Activated T-helper 2 cell treated with anti-CD3 and anti-CD28 coated beads, Interferon-gamma antibody, Interleukin-2, Interleukin-4, amounts not matched to agents 10 μg/mL and 5 μg/mL and 100 μg/mL, durations not matched to agents 14 hours and 24 hours and 36 hours (primary cell): ENCODE measurements at places on chromosomes 1 and 21.

DNA sequence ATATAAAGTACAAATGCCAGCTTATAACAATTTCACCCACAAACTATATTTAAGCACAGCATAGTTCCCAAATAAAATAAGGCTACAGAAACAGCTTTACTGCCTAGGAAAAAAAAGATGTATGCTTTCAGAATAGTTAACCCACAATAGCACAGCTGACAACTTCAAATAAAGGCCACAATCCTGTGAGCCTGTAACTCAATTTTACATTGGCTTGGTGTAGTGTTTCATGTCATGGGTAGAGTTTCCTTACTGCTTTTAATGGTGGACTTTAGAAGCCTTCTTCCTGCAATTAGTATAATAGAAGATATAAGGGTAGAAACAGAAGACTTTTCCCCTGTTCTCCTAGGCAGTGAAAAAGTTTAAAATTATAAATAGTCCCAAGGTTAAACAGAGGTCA, 44.3 kb upstream of the ZC3H11B start:
- DNase-seq: no peak

DNA sequence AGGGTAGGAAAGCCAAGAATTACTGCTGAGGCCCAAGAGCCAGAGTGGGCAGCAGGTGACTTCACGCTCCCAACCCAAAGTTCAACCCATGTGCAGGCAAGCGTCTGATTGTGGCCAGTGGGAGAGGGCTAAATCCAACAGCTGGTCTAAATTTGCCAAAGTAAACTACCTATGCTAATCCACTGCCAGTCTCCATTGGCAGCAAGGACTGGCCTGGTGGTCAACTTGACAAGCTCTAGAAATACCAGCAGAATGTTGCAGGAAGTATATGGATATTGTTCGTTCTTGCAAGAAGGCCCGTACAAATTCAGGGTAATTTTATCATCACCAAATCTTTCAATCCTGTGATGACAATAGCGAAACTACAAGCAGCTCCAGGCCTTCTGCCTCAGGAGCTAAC, 1.5 kb downstream of the TMEM63A start:
- DNase-seq: no peak

GRCh38 chr1:86016076-86016759, 140.4 kb downstream of the COL24A1 start:
- DNase-seq: no peak

DNA sequence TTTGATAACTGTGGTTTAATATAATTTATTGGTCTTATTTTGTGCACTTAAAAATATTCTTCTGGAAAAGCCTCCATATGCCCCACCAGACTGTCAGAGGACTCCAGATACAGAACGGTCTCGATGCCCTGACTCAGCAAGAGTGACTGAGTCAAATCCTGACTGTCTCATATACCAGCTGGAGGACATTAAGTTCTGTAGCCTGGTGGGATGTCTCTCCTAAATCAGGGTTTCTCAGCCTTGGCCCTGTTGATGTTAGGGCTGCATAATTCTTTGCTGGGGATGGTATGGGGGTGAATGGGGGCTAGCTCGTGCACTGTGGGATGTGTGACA, 67.7 kb upstream of the TLR5 start:
- no peak for DNase-seq

DNA sequence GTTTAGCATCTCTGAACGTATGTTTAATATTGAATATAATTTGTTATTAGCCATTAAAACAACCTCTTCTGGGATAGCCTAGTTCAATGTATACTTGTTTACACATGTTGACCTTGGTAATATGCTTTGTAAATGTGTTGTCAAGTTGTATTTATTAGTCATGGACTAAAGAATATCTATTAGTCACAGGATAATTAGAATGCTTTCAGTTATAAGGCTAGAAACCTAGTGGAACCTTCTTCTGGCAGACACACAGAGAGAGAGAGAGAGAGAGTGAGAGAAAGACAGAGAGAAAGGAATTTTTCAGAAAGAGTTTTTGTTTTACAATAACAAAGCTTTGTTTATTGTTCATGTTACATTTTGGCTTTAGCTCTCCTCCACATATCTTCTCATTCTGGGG, 181.1 kb upstream of the APP start:
- no peak for DNase-seq

- peak; percentile 73 for DNase-seq
These were observed at the start of gene DHRS3 for GRCh38 chr1:12617901-12618660. Gene DHRS3 (minus strand): TSS chr1:12618210. CDS start chr1:12617348, 862 bp downstream.

DNA sequence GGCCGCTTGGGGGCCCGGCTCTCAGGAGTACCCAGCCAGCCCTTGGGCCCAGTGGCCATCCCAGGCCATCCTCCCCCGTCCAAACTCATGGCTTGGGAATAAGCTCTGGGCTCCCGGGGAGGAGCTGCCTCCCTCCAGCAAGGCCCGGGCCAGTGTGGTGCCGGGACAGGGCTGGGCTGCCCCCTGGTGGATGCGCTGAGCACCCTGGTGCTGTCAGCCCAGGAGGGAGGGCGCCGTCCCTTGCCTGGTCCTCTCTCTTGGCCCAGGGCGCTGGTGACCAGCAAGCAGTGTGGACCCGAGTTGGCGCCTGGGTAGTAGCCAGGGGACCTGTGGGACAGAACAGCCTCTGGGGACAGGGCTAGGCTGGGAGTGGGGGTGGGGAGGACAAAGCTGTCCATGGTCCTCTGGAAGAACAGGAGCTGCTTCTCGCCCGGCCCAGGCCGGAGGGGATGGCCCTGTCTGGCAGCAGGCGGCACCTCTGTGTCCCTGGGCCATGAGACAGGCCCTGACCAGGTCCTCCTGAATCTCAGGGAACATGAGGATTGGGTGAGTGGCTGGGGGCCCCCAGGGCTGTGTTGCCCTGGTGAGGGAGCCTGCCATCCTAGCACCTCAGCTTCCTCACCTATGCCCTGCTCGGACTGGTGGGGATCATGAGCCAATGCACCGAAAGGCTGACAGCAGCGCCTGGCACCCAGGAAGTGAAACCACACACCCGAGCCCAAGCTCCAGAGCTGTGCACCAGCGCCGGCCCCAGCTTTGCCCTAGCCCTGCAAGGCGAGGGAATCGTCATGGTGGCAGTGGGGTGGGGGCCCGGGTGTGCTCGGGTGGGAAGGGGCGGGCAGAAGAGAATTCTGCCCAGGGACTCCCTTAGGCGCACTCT, 9.4 kb downstream of the MORN1 start:
- DNase-seq: peak; percentile 67

DNA sequence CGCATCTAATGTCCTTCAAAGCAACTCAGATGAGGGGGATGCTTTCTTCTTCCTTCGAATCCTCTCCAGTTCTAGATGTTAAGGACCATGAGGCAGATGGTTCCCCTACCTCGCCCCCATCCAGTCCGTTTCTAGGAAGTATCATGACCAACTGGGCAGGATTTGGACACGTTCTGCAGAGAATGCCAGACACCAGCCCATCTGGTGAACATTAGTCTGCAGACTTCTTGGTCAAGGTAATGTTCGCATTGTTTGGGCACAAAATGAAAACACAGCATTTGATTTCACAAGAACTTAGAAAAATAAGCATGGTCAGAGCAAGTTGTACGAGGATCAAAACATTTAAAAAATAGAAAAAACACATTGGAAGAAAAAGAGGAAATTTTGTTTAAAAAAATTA, 25.4 kb upstream of the ADARB1 start:
- no peak for DNase-seq

- no peak for DNase-seq
These were observed 148.7 kb upstream of the SPAG17 start for GRCh38 chr1:118333601-118334210.

DNA sequence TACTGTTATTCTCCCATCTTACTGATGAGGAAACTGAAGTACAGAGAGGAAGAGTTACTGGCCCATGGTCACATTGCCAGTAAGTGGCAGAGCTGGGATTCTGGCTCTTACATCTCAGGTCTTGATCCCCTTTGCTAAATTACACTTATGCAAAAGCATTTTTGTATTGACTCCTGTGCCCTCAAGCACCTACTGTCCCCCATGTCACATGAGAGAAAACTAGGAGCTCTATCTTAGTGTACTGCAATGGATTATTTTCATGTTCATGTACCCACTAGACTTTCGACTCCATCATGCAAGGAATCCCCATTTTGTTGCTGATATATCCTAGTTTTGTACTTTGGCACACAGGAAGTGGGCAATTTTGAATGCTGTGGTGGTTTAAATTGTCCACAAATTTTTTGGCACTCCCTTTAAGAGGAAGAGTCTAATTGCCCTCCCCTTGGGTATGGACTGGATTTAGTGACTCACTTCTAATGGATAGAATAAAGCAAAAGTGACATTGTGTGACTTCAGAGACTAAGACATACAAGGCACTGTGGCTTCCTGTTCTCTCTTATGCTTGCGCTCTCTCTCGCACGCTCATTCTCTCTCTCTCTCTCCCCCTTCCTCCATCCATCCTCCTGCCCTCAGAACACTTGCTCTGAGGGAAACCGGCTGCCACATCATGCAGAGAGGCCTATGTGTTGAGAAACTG, 43.5 kb upstream of the JAK1 start:
- DNase-seq: no peak

DNA sequence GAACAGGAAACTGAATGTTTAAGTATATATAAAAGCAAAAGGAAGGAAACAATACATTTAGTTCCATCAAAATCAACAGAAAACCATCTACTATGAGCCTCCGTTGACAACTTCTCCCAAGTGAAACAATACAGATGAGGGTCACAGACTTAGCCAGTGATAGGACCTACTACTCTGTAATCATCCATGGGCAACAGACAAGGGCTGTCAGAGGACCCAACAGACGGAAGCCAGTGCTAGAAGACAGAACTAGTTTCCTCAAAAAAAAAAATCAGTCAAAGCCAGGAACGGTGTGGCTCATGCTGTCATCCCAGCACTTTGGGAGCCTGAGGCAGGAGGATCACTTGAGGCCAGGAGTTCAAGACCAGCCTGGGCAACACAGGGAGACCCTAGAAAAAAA, 20.6 kb downstream of the RERE start:
- DNase-seq: no peak

DNA sequence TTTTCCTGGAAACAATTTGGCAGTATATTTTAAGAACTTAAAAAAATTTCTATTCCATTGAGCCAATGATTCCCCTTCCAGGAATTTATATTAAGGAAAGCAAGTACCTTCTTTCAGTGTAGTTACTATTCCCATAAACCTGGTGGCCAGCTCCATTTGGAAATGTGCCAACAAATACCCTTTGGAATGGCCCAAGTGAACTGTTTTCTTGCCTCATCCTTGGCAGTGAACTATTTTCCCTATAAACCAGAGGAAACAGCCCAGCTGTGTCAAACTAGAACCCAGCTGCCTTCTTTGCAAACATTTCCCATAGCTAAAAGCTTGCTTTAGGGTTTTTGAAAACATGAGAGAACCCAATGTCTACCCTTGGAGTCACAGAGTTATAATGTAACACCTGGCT, 496.9 kb downstream of the NEGR1 start:
- no peak for DNase-seq

DNA sequence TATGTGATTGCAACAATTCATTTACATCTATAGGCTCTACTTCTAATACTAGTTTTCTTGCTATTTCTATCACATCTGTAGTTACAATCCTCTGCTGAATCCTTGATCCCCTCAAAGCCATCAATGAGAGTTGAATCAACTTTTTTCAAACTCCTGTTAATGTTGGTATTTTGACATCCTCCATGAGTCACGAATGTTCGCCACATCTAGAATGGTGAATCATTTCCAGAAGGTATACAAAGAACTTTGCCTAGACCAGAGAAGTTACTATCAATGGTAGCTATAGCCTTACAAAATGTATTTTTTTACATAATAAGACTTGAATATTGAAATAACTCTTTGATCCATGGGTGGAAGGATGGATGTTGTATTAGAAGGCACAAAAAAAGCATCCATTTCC, 110.0 kb downstream of the AMY1C start:
- DNase-seq: no peak

GRCh38 chr1:154181944-154182343, 10.0 kb downstream of the TPM3 start:
- no peak for DNase-seq

- peak; percentile 52 for DNase-seq
These were observed 65.4 kb downstream of the RUNX1 start for GRCh38 chr21:34983680-34984086.

DNA sequence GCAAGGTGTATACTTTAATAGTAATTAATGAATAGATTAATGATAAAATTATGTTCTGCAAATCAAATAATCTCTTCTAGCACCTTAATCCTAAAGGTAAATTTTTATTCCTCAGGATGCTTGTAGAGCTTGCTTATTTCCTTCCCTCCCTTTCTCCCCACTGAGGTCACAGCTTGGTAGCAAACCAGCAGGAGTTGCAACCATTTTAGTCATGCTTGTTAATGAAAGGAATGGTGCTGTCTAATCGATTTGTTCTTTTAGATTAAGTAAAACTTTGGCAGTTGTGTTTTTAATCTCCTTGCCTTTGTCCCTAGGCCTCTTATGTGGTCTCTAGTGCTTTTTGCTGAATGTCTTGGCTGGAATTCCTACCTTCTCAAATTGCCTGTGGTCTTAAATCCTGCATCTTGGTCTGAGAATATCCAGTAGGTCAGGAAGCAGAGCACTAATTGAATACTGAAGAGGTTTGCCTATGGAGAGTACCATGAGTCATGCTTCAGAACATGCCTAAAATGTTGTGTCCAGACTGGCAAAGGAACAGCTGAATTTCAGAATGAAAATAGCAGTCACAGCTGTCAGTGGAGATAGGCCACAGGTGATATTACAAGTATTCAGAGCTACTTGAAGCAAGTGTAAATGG, 36.3 kb upstream of the RWDD3 start:
- DNase-seq: no peak

GRCh38 chr1:73516451-73516850, 681.5 kb downstream of the LRRIQ3 start:
- DNase-seq: no peak

GRCh38 chr1:224852901-224853568, 76.4 kb upstream of the DNAH14 start:
- no peak for DNase-seq

GRCh38 chr21:33751120-33751519, 108.8 kb downstream of the ITSN1 start:
- DNase-seq: no peak

DNA sequence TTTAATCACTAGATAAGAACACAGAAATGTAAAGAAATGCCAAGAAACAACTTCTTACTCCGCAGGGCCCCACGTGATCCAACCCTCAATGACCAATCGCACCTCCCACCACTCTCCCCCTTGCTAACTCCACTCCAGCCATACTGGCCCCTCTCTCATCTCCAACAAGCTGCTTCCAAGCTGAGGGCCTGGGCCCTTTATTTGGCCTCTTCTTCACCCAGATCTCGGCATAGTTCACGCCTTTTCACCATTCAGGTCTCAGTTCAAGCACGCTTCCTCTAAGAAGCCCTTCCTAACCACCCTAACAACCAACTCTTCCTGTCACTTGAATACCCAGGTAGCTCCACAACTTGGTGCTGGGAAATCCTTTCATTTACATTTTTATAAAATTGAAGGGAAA, 110.7 kb downstream of the TGFBR3 start:
- DNase-seq: no peak

GRCh38 chr1:182713939-182714338, 29.6 kb upstream of the RGS8 start:
- no peak for DNase-seq
